ENCODE measurements at places on chromosomes 16 and 17.

DNA sequence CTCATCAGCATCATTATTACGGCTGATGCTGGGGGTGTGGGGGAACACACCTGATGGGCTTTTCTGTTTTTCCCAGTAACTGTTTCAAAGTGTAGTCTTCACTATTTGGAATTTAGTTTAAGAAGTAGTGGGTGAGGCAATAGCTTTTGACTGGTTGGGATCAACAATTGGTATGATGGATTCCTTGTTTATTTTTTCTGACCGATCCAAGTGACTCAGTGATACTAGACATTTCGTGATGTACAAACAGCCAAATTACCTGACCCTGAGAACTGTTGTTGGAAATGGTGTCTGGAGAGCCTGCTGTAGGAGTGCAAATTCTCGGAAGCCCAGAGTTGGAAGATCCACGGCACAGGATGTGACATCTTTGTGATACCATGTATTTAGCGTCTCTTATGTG, 204.2 kb downstream of the PRKCA start:
- DNase-seq = no peak

DNA sequence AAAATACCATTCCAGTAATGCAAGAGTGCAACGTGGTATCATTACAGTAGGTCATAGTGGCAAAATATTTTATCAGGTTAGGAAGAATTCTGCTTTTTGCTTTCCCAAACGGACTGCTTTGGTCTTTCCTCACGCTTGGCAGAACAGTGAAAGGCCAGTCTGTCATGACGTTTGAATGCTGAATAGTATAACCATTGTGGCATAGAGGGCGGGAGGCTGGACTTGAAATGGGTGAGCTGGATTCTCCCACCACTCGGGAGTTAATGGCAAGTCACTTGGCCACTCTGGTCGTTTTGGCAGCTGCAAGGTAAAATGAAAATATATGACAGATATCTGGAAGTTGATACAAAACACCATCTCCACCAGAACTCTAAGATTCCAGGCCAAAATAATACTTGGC, 391.2 kb downstream of the MAF start:
- DNase-seq = no peak

- peak; percentile 11 for DNase-seq
Measured at GRCh38 chr17:17681744-17682292, 560 bp downstream of the RAI1 start.

DNA sequence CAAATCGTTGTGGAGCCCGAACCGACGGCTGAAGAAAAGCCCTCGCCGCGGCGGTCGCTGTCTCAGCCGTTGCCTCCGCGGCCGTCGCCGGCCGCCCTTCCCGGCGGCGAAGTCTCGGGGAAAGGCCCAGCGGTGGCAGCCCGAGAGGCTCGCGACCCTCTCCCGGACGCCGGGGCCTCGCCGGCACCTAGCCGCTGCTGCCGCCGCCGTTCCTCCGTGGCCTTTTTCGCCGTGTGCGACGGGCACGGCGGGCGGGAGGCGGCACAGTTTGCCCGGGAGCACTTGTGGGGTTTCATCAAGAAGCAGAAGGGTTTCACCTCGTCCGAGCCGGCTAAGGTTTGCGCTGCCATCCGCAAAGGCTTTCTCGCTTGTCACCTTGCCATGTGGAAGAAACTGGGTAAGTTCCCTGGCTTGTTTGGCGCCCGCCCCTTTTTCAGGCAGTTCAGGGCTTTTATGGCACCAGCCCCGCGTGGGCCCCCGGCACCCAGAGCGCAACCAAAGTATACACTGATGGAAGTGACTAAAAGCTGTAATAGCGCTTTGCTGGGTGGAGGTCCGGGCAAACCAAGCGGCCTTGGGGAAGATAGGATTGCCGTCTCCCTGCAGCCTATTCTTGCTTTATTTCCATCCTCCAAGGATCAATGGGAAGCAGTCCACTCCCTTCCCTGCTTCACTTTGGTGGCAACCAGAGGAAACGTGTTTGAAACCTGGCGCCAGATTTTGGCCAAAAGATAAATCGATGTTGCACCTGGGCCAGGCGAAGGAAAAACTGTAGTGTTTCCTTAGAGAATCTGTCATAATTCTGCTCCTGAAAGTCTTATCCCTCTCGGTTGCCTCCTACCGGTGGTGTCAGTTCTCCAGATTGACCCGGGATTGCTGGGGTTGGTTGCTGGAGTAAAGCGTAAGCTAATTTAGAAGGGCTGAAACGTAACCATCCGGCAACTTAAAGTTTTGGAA, 775 bp downstream of the PPM1D start:
- DNase-seq = peak; percentile 59

DNA sequence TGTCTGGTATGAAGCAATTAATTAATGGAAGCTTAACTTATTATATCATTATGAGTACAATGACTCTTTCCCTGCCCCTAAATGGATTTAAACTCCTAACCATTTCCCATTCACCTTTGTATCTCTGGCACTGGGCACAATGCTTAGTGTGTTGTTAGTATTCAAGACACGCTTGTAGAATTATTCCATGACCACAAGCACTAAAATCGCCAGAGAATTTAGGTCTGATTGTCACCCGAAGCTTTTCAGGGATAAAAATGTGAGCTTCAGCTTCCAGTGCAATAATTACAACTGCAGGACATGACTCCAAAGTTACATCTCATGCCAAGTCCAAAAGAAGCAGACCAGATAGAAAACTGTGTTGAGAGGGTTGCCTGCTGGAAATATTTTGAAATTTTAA, 101.6 kb downstream of the CDH8 start:
- DNase-seq = no peak

- no peak for DNase-seq
Measured at GRCh38 chr16:84729716-84730320, 30.0 kb downstream of the USP10 start.

DNA sequence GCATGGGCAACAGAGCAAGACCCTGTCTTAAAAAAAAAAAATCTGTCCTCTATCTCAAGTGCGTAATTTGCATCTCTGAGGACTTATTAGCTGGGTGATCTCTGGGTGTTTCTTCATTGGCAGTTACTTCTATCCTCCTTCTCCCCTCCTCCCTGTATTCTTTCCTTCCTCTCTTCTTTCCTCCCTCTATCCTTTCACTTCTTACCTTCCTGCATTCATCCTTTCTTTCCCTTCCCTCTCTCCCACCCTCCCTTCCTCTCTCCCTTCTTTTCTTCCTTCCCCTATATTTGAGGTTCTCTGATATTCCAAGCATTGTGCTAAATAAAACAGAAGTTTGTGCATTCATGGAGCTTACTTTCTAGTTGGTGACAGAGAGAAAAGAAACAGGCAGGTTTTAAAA, 10.7 kb downstream of the MFSD11 start:
- DNase-seq = no peak

- no peak for DNase-seq
Measured at GRCh38 chr17:41651625-41652460, 27.5 kb upstream of the KRT17 start.

GRCh38 chr17:1197781-1198490, 18.2 kb upstream of the ABR start:
- DNase-seq = peak; percentile 48

DNA sequence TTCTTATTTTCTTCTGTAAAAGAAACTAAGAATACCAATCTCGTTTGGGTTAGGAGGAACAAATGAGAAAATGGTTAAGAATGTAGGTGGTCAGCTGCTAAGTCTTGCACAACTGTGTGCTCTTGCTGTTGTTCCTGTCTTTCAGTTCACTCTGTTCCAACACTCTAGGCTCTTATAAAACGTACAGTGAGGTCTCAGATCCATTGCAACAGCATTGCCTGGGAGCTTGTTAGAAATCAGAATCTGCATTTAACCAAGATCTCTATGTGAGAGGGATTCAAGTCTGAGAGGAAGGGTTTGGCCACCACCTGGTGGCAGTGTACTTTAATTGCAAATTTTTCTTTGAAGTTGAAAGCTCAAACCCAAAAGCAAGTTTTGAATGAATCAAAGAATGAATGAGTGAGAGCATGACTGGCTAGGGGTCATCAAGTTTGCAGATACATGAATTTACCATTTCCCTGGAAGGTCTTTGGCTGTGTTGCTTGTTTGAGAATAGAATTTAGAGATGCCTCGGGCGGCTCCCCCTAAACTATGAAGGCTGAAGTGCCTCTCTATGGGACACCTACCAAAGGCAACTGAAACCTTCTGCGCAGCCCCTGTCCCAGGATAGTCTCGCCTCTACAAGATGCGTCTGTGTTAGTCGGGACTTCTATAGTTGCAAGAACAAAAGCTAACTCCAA, 2.5 kb downstream of the ALOX15B start:
- peak; percentile 36 for DNase-seq

DNA sequence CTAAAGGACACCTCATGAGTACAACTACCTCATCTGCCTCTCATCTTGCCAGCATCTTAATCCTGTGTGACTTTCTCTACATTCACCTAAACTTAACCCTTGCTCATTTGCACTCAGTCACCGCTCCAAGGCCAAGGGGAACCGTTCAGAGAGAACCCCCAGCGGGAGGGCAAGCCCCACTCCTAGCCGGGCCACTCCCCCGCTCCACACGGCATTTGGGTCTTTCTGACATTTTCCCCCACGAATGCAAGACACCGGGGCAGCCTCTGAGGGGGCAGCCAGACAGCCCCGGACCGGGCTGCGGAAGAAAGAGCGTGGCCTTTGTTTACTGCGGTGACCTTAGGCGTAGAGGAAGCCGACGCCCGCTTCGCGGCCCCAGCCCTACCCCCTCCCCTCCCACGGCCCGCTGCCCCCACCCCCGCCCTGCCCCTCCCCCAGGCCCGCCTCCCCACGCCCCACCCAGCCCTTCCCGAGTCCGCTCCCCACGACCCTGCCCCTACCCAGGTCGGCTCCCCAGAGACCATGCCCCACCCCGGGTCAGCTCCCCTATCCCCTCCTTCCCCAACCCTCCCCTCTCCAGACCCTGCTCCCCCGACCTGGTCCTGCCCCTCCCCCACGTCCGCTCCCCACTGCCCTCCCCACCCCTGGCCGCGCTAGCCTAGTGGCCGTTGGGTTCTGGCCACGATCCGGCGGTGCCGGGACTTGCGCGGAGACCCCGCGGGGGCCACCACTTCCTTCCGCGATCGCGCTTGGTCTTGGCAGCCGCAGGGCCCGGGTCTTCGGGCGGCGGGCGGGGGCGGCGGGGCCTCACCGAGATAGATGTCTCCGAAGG, 789 bp downstream of the CSNK1D start:
- peak; percentile 53 for DNase-seq

- no peak for DNase-seq
Measured at GRCh38 chr16:64773638-64774037, 348.2 kb downstream of the CDH11 start.

DNA sequence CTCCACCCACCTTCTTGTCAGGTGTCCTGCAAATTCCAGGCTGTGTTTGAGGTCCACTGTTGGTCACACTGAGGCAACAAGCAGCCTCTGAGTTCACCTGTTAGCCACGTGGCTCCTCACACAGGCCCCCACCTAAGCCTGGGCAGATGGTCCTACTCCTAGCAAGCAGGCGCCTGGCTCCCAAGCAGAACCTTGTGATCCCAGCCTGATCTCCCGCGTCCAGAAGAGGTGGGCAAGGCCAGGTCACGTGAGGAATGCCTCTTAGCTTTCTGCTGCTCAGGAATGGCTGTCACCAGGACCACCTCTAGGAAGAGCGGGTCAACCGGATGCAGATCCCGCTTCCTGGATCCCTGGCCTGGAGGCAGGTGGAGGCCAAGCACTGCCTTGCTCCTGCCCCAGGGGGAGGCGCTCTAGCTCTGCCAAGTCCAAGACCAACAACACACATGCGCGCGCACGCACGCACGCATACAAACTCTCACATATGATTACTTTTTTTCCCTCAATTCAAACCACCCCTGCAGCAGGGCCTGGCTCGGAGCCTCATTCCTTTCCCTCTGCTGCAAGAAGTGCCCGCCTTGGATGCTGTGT, 9.5 kb downstream of the CYB561 start:
- DNase-seq = no peak

DNA sequence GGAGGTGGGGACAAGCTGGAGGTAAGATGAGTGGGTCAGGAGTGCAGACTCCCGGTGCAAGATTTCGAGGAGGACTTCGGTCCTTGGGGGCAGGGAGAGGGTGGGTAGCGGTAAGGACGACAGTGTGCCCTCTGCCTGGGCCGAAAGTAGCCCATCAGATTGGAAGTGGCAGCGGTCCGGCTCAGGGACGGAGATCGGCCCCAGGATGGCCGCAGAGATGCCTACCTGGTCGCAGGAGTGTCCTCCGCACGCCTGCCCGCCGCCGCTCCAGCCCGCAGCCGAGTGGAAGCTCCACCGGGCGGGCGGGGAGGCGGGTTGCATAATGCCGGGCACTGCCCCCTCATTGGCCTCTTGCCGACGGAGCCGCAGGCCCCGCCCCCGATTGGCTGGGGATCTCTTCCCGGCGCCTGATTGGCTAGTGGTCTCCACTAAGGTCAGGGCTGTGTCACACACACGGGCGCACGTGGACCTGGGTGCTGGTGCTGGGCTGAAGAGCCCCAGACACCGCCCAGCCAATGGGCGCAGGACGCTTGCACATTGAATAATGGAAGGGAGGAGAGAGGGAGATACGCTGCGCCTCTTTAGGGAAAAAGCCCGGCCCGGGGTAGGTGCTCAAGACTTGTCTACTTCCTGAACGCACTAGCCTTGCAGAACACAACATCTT, at the start of gene PER1:
PER1 (minus strand) TSS at position 293 of the 664 bp plus-strand sequence. CDS start 1,698 bp downstream, outside the sequence.
- DNase-seq = peak; percentile 79

DNA sequence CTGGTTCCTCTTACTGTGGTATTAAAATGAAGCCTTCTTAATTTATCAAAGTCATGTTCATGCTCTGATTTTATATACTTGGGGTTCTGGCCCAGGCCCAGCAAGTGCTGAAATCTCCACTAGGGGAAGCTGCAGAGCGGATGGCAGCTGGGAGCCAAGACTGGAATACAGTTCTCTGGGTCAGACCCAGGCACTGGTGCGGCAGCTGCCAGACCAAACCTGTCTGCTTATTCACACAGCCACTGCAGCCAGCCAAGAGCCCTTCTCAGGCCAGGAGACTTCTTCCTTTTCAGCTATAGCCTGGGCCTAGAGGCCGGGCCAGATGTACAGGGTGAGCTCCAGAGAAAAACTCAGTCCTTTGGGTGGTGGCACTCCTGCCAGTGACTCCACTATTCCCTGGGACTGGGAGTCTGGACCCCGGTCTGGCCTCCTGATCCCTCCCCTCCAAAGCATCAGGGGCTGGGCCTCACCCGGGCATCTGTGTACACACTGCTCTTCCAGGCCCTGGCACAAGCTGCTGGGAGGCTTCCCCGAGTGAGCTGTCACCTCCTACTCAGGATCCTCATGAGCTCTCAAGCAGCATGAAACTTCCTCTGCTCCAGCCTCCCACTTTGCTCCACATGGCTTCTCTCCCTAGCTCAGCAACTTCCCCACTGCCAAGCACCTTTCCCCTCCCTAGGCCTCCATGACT, 24.4 kb downstream of the ATP6V0D1 start:
- no peak for DNase-seq

GRCh38 chr17:36835036-36835435, 102.2 kb upstream of the LHX1 start:
- no peak for DNase-seq

GRCh38 chr17:48722915-48723422, at the start of gene PRAC2:
PRAC2 (plus strand) TSS chr17:48723185; CDS start chr17:48724411, 1,226 bp downstream.
- no peak for DNase-seq

- no peak for DNase-seq
Measured at GRCh38 chr16:7921345-7921744, 588.7 kb downstream of the RBFOX1 start.

DNA sequence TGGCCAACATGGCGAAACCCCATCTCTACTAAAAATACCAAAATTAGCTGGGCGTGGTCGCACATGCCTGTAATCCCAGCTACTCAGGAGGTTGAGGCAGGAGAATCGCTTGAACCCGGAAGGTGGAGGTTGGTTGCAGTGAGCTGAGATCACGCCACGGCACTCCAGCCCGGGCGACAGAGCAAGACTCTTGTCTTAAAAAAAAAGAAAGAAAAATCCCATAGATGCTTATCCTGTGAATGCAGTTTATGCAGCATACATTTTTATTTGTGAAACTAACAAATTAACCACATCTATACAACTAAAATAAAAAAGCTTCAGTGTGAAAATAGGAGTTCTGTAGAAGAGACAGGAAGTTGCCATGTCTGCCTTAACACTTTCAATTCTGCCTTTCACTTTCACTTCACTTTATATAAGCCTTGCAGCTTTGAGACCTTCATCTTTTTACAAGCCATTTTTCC, 7.1 kb downstream of the IGSF6 start:
- DNase-seq = no peak
